Thyroid gland (tissue), 4 donors: ENCODE measurements at places on chromosomes 6 and 20. TPM values are rescaled to one million over a fixed set of nuclear protein-coding genes. Genes with fewer than 3 reads are reported as not detected.

ENPP1 gene
- 49.7 TPM for total RNA-seq

DNA sequence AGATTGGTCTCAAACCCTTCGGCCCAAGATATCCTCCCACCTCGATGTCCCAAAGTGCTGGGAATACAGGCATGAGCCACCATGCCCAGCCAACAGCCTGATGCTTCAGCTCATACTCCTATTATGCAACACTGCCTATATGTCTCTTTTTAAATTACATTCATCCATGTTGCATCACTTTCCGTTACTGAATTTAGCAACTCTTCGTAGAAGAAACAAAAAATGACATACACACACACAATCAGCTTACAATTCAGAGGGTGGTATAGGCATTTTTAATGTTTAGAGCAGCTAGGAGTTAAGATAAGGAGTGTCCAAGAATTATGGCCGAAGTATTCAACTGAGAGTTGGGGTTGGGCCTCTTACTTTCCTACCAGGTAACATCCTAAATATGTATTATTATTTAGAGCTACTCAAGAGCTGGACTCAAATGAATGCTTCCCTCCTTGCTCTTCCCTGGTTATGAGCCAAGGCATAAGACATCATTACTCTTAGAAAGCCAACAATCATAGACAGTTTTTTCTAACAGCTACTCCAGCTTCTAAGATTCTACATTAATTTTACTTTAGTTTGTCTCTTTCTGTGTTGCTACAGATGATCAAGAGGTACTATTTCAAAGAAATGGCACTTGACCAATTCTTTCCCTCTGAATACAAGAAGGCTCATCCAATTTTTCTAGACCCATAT is 62.0 kb upstream of the BMP5 start:
- no peak for DNase-seq

RHAG gene
- total RNA-seq, result not detected

SPEF1 gene
- 1.9 TPM for total RNA-seq
